ENCODE measurements at places on chromosomes 12 and 14.

- no peak for DNase-seq
These were observed 1.5 kb downstream of the MGAT2 start for GRCh38 chr14:49622022-49622607.

GRCh38 chr14:75985618-75986438 lies at the start of gene IFT43:
Gene IFT43 (plus strand): TSS chr14:75985763. CDS start chr14:75985787, 24 bp downstream.
- peak; percentile 84 for DNase-seq

DNA sequence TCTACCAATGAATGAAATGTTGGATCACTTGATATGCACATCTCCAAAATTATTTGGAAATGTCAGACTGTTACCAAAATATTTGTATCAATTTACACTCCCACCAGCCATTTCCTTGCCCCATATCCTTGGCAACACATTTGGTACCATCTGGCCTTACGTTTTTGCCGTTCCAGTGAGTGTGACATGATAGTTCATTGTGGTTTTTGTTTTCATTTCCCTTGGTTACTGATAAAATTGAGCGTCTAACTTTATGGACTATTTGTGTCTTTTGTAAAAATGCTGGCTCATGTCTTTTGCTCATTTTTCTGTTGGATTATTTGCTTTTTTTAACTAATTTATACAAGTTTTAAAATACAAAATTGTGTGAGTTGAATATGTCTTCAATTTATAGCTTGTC lies 11.0 kb downstream of the KLHDC1 start:
- DNase-seq, result no peak

- DNase-seq, result no peak
These were observed 124.3 kb downstream of the ADGRD1 start for GRCh38 chr12:131077931-131078391.

DNA sequence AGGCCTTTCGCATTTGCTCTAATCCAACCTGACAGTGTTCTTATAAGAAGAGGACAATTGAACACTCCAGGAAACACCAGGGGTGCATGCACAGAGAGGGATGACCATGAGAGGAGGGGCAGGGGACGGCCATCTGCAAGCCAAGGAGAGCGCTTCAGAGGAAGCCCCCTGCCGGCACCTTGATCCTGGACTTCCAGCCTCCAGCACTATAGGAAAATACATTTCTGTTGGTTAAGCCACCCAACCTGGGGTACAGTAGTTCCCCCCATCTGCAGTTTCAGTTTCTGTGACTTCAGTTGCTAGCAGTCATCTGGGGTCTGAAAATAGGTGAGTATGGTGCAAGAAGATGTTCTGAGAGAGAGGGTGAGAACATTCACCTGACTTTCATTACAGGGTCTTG lies 64.7 kb downstream of the CLMN start:
- DNase-seq, result no peak

- no peak for DNase-seq
These were observed 299.0 kb upstream of the DDHD1 start for GRCh38 chr14:53452005-53452673.

- no peak for DNase-seq
These were observed 222.9 kb downstream of the CPNE8 start for GRCh38 chr12:38682521-38682920.

DNA sequence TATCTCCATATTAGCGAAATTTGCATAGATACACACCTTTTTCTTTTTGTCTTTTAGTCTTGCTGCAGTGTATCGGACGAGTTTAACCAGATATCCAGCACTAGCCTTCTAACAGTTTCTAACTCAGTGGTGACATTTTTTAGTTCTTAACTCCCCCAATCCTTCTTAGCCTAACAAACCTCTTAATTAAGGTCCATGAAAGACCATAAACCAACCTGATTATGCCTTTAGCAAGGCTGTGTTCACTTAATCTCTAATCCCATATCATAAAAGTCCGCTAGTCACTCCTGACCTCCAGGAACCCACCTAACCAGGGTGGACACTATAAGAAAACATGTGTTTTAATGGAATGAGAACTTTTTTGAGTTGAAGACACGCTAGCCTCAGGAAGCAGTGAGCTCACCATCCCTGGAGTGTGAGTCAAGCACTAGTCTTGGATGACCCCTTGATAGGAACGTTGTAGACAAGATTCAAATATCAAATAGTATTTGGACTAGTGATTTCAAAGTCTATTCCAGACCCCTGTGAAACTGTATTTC lies 9.5 kb downstream of the CDKN1B start:
- DNase-seq, result no peak

GRCh38 chr14:106843951-106844483 lies 1317.6 kb downstream of the TMEM121 start:
- DNase-seq, result no peak

DNA sequence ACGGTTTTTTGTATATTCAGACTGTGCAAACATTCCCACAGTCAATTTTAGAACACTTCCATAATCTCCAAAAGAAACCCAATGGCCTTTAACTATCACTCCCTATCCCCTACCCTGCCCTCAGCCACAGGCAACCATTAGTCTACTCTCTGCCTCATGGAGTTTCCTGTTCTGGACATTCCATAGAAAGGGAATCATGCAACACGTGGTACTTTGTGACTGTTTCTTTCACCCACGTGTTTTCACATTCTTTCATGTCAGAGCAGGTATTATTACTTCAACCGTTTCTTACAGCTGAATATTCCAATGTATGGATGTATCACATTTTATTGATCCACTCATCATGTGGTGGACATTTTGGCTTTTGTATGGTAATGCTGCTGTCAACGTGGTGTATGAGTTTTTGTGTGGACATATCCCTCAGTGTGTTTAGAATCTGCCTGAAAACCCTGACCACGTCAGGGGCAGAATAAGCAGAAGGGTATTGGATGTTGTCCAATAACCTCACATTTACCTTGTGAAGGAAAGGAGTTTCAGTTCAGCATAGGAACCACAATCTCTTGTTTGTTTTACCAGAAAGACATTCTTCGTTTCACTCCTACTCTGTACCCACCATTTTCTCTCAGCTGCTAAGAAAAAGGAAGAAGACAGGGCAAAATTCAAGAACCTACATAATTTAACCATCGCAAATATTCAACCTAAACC lies 107.5 kb upstream of the DYRK2 start:
- no peak for DNase-seq

DNA sequence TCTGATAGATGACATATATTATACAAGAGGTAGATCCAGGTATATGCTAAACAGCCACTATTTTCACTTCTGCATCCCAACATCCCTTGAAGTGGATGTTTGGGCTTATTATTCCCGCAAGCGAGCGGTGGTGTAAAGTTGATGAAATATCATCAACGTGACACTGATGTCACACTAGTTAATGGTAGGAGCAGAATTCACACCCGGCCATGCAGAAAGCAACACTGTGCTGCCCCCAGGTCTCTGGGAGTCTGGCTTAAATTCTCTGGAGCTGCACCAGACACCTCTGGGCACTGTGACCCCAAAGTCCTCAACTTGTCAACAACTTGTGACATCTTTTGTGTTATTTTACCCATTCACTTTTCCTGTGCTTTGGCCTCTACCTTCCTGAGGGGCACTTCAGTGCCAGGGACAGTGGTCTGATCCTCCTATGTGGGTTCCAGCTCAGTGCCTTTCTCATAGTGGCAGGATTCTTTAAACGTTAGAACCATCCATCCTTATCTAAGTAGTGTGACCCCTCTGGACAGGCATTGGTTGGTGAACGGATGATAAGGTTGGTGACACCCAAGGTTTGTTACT lies 952 bp downstream of the DRAM1 start:
- DNase-seq, result no peak

DNA sequence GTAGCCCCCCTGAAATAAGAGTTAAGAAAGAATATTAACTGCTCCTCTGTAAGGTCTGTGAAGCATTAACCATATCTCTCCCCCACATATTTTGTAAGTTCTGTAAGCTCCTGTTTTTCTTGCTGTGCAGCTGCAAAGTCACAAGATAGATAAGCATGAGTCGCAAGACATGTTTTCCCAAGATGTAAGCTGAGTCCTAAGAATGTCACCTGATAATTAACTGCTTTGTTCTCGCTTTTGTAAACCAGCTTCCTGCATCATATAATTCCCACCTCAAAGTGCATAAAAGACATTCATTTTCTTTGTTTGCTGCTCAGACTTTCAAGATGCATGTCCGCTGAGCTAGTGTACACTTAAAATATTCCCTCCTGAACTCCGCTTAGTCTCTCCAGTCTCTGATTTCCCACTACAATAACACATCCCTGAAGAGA lies 27.0 kb upstream of the PHC1 start:
- DNase-seq, result no peak

GRCh38 chr14:101833045-101833444 lies 71.5 kb downstream of the PPP2R5C start:
- no peak for DNase-seq

DNA sequence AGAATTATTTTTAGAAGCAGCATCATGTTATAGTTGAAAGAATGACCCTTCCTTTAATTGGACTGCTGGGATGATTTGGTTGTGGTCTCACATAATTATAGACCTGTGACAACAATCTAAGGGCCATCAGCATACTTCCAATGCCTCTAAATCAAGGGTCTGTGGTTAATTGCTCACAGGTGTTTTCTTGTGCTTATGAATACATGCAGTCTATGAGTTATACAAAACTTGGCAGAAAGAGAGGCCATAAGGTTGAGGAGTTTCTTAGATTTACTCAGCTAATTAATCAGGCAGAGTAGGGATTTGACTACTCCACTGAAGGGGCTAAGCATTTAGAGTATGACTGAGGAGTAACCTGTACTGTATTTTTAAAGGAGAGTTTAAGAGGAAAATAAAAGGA lies 37.0 kb upstream of the FRMD6 start:
- no peak for DNase-seq

All from stimulated activated CD8-positive, alpha-beta memory T cell treated with anti-CD3 and anti-CD28 coated beads, Interleukin-4, amount 100 ng/mL, for 1 hour (primary cell).